ENCODE measurements at places on chromosomes 4 and X.
A peak's percentile ranks its signal among the peaks of the same experiment; 100 is the strongest.

- peak; percentile 44 for DNase-seq
These were observed 101.3 kb downstream of the TBL1X start for GRCh38 chrX:9566150-9566621.

DNA sequence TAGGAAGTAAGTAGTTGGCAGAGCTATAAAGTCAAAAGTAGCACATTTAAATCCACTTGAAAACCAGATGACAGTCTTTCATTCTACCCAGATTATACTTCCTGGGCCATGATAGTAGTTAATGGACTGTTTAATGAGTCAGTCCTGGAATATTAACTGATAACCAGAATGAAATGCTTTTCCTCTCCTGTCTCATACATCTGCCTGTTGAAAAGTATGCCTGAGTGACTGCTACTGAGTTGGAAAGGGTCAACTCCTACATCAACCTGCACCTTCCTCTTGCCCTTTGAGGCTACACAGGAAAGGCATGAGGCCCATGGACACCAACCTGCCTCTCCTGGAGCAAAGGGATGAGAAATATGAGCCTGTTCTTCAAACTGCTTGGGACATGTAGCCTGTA, 36.0 kb upstream of the COX7B2 start:
- no peak for DNase-seq

GRCh38 chrX:78650906-78651437, 8.2 kb downstream of the RTL3 start:
- DNase-seq = no peak

DNA sequence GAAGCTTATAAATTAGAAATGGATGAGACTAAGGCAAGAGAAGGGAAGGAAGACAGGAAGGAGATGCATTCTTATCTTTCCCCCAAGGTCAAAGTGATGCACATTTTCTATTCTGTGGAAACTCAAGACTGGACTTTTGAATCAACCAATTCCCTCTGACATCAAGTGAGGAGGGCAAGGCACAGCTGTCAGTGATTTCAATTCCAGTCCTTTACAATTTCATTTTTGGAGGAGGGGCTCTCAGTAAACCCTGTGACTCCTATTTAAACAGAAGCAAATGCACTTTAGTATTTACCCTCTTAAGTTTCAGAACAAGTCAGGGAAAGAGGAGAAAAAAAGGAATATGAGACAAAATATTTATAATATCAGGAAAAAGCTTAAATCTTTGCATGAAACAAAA, 134.0 kb downstream of the MGST2 start:
- DNase-seq = no peak

GRCh38 chr4:40722576-40723161, 27.1 kb upstream of the NSUN7 start:
- no peak for DNase-seq

DNA sequence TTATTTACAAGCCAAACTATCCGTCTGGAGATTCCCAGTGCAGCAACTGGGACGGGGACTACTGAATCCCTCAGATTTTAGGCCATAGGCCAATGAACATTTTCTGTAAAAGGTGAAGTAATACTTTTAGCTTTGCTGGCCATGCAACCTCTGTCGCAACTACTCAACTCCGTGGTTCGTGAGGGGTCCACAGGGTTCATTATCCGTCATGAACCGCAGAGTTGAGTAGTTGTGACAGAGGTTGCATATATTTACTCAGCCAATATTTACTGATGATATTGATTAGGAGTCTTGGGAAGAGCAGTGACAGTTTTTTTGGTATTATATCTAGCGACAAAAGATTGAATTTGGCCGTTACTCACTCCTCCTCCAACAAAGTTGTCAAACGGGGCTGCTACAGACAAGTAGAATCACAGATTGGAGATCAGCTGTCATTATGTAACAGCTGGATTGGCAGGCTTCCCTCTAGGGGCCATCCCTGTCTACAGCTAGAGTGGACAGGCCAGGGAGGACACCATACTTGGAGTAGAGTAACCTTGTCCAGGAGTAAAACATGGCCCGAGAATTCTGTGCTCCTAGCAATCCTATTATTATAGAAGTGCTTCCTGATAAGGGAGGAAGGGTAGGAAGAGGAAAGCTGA, 37.2 kb upstream of the CD38 start:
- no peak for DNase-seq

- no peak for DNase-seq
These were observed 26.7 kb downstream of the TMEM192 start for GRCh38 chr4:165085946-165086345.

- no peak for DNase-seq
These were observed 56.2 kb upstream of the CYSLTR1 start for GRCh38 chrX:78383594-78383993.

DNA sequence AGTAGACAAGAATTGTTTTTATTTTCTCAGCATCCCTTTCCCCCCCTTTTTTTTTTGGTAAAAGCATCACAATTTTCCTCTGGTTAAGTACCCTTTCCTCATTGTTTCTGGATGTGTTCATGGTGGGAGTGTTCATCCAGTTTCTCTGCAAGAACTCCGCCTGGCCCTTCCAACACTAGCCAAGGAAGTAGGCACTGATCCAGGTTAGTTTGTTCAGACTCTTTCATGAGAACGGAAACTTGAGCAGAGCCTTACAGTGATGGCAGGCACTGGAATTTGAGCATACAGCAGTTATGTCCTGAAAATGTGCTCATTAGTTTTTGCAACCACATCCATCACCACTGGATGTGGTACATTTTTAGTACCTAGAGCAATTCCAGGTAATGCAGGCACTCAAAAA, 336.1 kb upstream of the BOD1L1 start:
- no peak for DNase-seq

DNA sequence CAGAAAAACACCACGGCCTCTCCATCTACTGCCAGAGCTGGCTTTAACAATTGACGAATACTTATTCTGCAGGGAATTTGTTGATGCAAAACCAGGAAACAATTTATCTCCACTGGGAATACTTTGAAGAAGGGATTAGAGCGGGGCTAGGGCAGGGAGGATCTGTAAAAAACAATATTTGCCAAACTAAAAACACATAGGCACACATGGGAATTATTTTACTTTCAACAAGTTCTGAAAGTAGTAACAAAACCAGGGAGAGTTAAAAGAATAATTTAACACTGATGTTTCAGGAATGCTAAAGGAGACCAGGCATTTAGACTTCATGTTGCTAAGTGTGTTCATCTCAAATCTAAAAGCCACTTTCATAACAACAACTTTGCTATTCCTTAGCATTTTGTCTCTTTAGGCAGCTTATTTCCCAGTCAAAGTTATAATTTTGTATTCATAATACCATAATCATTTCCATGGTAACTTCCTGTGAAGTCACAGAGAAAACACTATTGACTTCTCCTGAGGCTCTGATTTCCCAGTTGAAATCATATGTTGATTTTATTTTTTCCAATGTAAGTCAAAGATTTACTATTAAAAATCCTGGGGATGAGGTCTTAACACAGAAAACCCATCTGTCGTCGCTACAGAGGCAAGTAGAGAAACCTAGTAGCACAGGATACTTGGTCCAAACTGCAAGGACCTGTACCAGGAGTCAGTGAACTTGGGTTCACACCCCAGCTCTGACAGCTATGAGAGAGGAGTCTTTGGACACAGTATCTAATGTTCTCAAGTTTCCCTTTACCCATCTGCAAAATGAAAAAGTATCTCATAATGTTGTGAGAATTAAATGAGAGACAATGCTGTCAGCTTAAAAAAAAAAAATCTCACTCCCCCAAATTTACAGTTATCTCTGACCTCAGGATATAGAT, 69.3 kb downstream of the SH3RF1 start:
- DNase-seq = no peak

DNA sequence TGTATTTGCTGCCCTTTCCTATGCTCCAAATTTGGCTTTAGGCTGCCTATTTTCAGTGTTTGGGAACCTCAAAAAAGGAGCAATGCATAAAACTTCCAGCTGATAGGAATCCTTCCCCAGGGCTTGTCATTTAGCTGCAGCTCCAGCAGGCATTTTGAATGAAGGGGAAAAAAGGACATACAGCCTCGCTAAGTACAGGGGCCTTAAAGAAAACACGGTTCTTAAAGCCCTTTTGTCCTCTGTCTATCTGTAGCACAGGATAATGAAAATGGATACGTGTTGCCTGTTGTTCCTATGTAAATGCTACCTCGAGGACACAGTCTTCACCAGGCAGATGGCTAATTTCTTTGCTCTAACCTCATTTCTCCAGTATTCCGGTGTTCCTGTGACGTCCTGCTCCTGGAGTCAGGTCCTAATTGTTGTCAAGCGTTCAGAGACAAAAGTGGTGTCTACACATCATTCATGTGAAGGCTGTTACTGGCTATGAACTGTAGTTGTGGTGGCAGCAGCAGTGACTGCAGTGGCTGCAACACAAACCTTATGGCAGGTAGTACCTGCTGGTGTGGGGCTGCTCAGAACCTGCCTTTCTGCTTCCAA, 117.4 kb downstream of the MGST2 start:
- no peak for DNase-seq

GRCh38 chr4:147408189-147408588, 72.7 kb upstream of the EDNRA start:
- no peak for DNase-seq

DNA sequence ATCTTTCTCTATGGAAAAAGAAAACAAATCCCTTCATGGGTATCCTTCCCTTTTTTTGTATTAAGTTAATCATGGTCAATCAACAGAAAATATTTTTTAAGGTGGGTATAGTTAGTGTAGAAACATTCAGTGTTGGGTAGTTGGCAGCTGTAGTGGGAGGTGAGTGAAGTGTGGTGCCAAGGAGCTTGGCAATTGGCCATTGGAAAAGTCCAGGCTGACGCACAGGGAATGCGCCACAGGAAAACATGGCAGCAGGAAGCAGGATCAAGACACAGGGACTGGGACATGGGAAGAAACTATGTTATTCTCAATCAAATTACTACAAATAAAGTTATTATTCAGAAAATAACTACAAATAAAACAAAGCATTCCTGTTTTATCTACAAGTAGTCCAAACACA, 20.0 kb downstream of the PALLD start:
- no peak for DNase-seq
